Occipital lobe (tissue), 3 donors: ENCODE measurements at places on chromosomes 1 and 21. TPM values are rescaled to one million over a fixed set of nuclear protein-coding genes. Genes with fewer than 3 reads are reported as not detected.

DNA sequence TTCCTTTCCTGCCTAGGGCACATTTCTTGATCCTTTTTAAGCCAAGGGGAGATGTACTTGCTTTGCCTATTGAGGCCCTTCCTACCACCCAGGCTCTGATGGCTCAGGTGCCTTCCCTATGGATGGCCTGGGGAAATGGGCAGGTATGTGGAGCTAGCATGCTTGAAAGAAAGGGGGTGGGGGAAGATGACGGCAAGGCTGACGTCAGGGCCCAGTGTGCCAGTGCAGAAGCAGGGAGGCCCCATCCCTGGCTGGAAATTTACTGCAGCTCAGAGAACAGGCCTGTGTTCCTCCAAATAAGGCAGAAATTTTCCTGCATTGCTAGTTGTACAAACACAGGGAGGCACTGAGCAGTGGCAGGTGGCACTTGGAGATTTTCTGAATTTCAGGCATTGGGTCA lies 453.2 kb upstream of the VAMP3 start:
- no peak for DNase-seq

DNA sequence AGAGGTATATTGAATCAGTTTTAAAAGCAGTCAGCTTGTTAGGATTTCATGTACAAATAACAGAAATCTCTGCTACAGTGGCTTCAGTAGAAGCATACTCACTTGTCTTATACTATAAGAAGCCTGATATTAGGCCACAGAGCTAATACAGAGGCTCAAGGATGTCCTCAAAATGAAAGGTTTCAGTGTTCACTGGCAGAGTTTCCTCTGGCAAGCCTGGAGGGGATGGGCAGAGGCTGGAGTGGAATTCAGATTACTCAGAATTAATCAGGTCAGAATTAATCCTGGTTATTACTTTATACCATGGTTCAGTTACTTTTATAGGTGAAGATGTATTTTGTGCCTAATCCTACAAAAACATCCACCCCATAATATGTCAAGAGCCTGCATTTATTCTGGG lies 520.5 kb downstream of the USP25 start:
- DNase-seq: no peak

GRCh38 chr1:21451212-21451611 lies 11.3 kb downstream of the NBPF3 start:
- no peak for DNase-seq

- no peak for DNase-seq
Measured at GRCh38 chr21:30251781-30252180, 31.0 kb downstream of the KRTAP24-1 start.

- no peak for DNase-seq
Measured at GRCh38 chr1:198064181-198064580, 92.6 kb upstream of the NEK7 start.

- no peak for DNase-seq
Measured at GRCh38 chr1:234579967-234580366, 30.0 kb downstream of the IRF2BP2 start.

DNA sequence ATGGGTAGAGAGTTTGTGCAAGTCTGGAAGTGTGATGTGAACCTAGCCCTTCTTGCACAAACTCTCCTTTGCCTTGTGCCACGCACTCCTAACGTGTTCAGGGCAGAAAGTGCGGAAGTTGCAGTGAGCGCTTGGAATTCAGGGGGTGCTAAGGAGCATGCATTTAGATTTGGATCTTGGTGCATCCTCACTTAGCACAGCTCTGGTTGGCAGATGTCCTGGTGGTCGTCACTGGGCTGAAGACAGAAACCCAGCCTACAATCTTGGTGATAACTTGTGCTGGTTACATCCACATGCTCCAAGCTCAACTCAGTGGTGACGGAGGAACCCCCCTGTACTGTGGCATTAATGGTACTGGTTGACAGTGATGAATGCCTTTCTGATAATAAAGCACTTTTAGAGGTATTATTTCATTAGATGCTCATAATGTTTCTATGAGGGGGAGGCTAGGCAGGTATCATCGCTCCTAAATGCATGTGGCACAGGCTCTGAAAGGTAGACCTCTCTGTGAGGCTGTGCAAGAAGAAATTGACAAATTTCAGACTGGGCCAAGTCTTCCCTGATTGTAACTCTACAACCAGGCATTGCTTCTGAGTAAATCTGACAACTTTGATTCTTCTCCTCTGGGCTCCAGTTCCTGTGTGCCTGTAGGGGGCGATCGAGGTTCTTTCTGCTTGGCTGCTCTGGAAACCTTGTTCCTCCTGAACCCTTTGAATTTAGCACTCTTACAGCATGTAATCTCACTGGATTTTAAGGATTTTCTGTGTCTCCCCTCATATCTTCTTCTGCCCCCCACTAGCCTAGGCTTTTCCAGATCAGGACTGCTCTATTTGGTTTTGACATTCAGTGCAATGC lies 40.6 kb downstream of the MAPKAPK2 start:
- DNase-seq: no peak

GRCh38 chr1:176338877-176339276 lies 124.1 kb upstream of the PAPPA2 start:
- DNase-seq: no peak

GRCh38 chr1:68185743-68186142 lies 46.6 kb downstream of the WLS start:
- no peak for DNase-seq

ITLN1 gene
- total RNA-seq: 0.47 TPM

F13B gene
- total RNA-seq: not detected

LMOD1 gene
- 0.47 TPM for total RNA-seq
